ENCODE measurements at places on chromosomes 5 and 9.
A peak's percentile ranks its signal among the peaks of the same experiment; 100 is the strongest.

GRCh38 chr5:88671505-88672499 is 211.2 kb downstream of the MEF2C start:
- no peak for DNase-seq

DNA sequence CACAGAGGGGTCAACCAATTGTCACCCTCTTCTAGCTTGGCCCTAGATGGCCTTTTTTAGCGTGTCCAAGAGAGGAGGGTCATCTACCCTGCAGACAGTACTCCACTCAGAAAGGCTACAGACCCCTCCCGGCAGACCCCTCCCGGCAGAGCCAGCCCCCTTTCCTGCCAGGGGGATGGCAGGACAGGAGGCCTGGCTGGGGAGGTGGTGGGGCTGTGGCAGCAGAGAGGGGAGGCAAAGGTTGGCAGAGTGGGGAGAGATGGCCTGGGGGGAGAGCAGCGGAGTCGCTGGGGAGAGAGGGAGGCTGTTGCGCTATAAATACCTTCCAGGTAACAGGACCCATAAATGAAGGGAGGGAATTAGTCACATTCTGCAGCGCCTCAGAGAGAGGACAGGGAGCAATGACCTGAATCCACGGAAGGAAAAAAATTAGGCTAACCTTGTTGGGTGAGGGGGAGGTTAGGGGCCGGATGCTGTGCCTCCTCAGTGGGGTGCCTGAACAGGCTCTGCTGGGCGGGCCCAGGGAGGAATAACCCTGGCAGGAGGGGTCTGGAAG is 32.9 kb upstream of the PSD2 start:
- DNase-seq = no peak

GRCh38 chr5:125604104-125604503 is 819.1 kb upstream of the GRAMD2B start:
- no peak for DNase-seq

- no peak for DNase-seq
Observed at GRCh38 chr5:78639791-78640190, 8.8 kb downstream of the LHFPL2 start.

- DNase-seq = no peak
Observed at GRCh38 chr5:132886064-132886823, 12.8 kb downstream of the LEAP2 start.

DNA sequence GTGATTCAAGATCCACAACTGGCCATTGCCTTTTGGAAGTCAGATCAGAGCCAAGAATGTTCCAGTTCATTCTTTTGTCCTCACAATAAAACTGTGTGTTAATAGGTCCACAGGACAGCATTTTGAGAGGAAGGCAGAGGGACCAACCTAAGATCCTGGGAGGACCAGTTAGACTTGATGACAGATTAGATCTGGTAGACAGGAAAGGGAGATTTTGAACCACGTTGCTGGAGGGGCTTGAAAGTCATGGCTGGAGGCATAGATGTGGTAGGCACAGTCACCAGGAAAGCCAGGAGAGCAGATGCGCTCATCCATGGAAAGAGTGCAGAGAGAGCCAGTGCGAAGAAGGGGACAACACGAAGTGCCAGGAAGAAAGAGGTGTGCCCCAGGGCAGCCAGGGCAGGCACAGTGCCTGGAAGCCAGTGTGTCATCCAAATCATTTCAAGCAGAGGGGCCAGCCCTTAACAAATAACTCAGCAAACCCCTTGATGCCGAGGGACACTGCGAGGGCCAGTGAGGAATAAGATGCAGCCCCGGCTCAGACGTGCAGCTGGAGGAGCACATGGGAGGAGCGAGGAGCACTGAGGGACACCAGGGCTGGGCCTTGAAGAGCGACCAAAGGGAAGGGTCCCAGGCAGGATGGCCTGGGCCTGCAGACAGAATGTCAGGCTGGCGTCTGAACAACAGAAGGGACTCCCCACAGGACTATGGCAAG is 12.8 kb upstream of the SLC2A8 start:
- DNase-seq = no peak

DNA sequence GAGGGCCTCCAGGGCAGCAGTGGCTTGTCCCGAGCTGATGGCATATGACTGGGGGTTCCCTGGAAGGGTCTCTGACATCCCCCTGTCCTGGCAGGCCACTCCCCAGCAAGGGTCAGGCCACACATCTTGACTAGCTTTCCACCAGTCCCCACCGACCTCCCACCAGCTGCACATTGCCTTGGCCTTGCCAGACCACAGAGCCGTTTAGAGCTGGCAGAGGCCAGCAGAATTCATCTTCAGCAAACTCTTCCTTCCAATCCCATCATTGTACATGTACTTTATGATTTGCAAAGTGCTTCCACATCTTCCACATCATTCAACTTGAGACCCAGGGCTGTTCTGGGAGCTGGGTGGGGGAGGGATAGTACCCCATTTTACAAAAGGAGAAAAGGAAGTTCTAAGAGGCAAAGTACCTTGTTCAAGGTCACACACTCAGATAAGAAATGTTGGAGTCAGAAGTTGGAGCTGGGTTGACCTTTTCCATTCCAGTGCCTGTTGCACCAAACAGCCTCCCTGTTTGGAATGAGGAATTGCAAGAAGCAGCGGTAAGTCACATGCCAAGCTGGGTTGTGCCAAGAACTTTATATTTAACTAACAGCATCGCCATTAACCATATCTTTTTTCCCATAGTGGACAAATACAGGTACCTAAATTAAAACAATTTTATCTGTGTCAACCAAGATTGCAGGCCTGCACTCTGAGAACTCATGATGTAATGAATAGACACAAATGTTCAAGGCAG is 25.8 kb upstream of the COL15A1 start:
- no peak for DNase-seq

- DNase-seq = no peak
Observed at GRCh38 chr5:37860206-37860605, 20.4 kb upstream of the GDNF start.

DNA sequence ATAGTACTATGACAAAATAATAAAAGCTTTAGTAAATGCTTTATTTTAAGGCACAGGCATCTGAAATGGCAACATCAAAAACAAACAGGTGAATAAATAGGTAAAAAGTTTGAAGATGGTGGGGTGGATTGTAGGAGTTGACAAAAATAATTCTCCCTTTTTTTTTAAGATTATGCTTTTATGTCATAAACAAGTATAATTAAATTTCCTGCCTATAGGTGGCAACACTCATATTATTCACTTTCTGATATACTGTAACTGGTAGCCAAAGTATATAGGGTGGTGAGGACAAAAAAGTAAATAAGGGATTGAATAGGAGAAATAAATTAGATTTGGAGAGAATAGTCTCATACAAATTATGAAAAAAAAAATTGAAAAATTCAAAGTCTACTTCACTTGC is 120.0 kb upstream of the ACOT12 start:
- no peak for DNase-seq

DNA sequence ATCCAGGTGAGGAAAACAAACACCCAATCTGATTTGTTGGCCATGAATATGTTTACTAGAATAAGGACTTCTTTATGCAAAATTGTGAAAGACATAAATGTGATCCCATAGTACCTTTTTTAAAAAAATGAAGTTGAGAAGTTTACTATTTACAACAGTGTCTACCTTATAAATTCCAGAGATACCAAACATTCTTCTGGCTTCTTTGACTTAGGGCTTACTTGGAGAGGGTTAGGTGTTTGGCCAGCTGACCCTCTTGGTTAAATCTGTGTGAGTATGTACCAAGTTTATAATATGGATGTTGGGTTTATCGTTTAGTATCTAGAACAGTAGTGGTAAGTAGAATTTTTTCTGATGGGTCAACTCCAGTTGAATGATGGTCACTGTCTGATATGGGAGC is 212.3 kb downstream of the DOCK8 start:
- no peak for DNase-seq

GRCh38 chr5:127562252-127562651 is 44.8 kb downstream of the PRRC1 start:
- DNase-seq = no peak

DNA sequence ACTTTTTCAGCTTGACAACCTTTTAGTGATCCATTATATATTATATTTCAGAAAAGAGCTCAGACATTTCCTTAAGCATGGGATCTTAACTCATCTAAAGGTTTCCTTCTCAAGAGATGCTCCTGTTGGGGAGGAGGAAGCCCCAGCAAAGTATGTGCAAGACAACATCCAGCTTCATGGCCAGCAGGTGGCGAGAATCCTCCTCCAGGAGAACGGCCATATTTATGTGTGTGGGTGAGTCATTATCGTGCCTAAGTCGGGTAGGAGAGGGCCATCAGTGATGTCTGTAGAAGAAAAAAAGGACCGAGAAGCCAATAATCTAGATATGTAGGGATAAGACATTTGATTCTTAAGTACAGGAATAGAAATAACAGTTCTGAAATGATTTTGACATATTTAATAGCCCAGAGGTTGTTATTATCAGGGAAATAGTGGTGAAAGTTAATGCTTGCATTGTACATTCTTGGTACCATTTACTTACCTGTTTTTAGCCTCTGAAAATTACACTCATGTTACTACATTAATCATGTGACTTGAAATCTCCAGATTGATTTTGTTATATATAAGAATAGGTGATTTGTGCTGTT is 28.2 kb downstream of the MTRR start:
- DNase-seq = no peak

- DNase-seq = peak; percentile 96
Observed at GRCh38 chr9:120842685-120843485, at the start of gene PSMD5. Gene PSMD5 (minus strand): TSS chr9:120842922. CDS start chr9:120842909, 13 bp downstream.

Measured in NCI-H1436 treated with DMSO at 0.1 percent for 48 hours (cell line).